Temporal lobe (tissue), 4 donors: ENCODE measurements at places on chromosomes 16 and 17. TPM values are rescaled to one million over a fixed set of nuclear protein-coding genes. Genes with fewer than 3 reads are reported as not detected.

The NPIPB5 gene
- 110 TPM for total RNA-seq

The LAT gene
- total RNA-seq, result 0.49 TPM

The GNPTG gene
- 15.7 TPM for total RNA-seq

The SSTR5 gene
- not detected for total RNA-seq

The ABCC12 gene
- total RNA-seq, result 0.25 TPM

The PTGES3L gene
- total RNA-seq, result 1.5 TPM

The SLC6A4 gene
- total RNA-seq, result 0.98 TPM

The TMC7 gene
- 3.0 TPM for total RNA-seq

The LLGL2 gene
- 0.74 TPM for total RNA-seq

The RPL23 gene
- total RNA-seq, result 919 TPM

The TNP2 gene
- not detected for total RNA-seq

The CORO7 gene
- total RNA-seq, result 25.6 TPM

The LHX1 gene
- total RNA-seq, result under 0.01 TPM

The LPCAT2 gene
- 2.5 TPM for total RNA-seq

The SHISA9 gene
- total RNA-seq, result 19.7 TPM

The CNGB1 gene
- 0.49 TPM for total RNA-seq

The PRKCA gene
- total RNA-seq, result 42.0 TPM

The OR1A2 gene
- total RNA-seq, result not detected

The GRAP gene
- 4.9 TPM for total RNA-seq

The PRSS22 gene
- not detected for total RNA-seq

The SLC13A2 gene
- total RNA-seq, result not detected

The JPH3 gene
- 41.8 TPM for total RNA-seq

The CACNG5 gene
- total RNA-seq, result 0.98 TPM

The ASB16 gene
- not detected for total RNA-seq

The ANKRD13B gene
- total RNA-seq, result 23.1 TPM

The TEX19 gene
- not detected for total RNA-seq

The RAB40B gene
- total RNA-seq, result 13.0 TPM

The TBC1D3E gene
- total RNA-seq, result not detected

The TMEM114 gene
- total RNA-seq, result not detected

The CCDC200 gene
- not detected for total RNA-seq

The CTRB1 gene
- not detected for total RNA-seq

The KRT33A gene
- total RNA-seq, result not detected

The DUXB gene
- not detected for total RNA-seq
